Suprapubic skin (tissue), 4 donors: ENCODE measurements at places on chromosomes 4 and X. TPM values are rescaled to one million over a fixed set of nuclear protein-coding genes. Genes with fewer than 3 reads are reported as not detected.

GRCh38 chr4:60617731-60618130 is 582.4 kb upstream of the ADGRL3 start:
- no peak for DNase-seq

Gene PCDH19
- 3.1 TPM for total RNA-seq

DNA sequence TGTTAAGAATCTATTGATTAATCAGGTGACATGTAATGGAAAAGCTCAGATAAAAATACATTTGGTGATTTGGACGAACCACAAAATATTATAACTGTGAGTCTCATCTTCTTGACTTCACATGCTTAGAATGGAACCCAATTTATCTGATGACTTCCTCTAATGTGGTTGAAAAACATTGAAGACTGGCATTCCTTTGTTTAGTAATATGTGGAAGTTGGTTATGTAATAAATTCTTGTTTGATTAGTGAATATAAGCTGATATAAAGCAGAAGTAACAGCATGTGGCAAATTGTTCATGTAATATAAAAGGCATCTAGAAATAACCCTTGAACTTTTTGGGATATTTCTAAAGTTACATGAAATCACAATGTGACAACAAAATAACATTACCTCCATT is 9.7 kb downstream of the GIMD1 start:
- DNase-seq, result no peak

DNA sequence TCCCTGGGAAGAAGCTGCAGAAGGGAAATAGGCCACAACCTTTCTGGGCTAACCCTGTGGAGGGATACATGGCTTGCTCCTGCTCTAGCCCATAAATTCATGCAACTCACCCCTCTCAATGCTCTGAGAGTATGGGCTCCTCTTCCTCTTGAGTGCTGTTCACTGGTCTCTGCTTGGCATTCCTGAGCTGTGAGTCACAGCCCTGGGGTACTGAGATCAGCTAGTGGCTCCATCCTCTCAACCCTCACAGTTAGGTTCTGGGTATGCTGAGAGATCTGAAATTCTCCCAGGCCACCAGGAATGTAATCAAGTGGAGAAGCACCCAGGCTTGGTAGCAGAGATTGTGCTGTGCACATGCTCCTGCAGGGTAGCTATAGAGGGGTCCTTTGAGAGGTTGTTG is 60.6 kb upstream of the SPANXN2 start:
- DNase-seq, result no peak

Gene SPANXA1
- not detected for total RNA-seq

DNA sequence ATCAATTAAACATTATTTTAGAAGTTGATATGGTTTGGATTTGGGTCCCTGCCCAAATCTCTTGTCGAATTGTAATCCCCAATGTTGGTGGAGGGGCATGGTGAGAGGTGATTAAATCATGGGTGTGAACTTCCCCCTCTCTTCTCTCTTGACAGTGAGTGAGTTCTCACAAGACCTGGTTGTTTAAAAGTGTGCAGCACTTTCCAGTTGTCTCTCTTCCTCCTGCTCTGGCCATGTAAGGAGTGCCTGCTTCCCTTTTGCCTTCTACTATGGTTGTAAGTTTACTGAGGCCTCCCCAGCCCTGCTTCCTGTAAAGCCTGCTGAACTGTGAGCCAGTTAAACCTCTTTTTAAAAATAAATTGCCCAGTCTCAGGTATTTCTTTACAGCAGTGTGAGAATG is 141.4 kb downstream of the GALNTL6 start:
- no peak for DNase-seq

Gene TGIF2LX
- total RNA-seq, result not detected

Gene OFD1
- 19.1 TPM for total RNA-seq
